ENCODE measurements at places on chromosomes 3 and 15.

DNA sequence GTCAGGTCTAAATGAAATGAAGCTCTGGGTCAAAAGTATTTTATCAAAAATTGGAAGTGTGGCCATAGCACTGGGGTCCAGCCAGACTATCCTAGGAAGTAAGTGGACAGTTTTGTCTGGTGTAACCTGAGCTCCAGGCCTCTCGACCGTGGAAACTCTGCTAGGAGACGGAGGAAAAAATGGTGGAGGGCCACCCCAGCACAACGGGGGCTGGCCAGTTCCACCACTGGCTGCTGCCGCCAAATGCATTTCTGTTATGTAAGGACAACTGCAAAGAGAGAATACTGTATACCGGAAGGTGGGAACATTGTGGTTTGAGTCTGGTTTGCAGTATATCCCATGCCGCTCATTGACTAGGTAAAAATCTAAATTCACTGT is 235.7 kb downstream of the GREM1 start:
- DNase-seq, result no peak

DNA sequence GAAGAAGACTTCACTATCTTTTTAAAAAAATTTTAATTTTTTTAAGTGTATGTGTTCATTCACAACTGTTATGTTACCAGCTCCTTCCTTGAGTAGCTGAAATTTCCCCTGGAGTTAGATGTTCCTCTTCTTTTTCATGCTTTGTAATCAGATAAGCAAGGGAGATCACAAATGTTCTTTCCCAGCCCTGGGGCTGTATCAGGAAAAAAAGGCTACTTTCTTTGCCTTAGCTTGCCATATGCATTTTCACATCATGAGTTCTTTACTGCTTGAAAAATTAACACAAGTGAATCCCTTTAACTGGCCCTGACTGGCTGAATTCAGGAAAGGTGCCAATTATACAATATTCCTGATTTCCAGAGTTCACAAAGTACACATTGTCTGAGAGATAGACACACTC is 353.2 kb upstream of the ATP11B start:
- no peak for DNase-seq

DNA sequence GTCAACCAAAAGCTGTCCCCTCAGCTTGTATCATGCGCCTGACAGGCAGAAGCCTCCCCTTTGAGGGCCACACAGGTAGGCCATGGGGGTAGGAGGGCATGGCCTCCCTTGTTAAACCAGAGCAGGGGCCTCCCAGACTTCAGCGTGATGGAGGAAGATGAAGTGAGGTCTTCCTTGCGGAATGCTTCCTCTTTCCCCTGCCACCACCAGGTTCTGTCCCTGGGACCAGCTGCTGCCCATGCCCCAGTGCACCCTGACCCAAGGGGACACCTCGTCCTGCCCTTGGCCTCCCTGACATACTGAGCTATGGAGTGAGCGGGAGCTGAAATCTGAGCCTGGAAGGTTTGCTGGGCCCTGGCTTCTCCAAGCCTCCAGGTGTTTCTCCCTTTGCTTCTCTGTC is 26.7 kb downstream of the SSUH2 start:
- DNase-seq, result no peak

DNA sequence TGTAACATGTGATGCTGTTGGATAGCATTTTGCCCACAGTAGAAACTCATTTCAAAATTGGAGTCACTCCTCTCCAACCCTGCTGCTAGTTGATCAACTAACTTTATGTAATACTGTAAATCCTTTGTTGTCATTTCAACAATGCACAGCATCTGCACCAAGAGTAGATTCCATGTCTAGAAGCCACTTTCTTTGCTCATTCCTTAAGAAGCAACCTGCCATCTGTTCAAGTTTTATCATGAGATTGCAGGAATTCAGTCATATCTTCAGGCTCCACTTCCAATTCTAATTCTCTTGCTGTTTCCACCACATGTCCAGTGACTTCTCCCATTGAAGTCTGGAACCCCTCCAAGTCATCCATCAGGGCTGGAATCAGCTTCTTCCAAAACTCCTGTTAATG is 42.9 kb downstream of the AKAP13 start:
- no peak for DNase-seq

DNA sequence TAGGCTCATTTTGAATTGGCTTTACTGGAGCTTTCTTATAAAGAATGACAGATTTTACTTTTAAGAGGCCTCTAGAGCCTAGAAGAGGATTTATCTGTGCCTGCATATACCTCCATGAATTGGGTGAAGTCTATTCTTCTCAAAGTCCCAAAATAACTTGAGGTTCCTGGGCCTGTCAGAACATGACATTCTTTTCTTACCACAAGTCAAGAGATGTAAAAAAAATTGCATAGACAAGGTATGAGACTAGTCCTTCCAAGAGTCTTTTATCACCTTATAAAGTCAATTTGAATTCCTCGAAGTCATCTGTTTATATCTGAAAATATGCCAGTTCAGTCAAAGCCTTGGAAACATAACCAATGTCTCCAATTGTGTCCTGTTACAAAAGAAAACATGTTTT is 17.2 kb upstream of the CD200 start:
- no peak for DNase-seq

DNA sequence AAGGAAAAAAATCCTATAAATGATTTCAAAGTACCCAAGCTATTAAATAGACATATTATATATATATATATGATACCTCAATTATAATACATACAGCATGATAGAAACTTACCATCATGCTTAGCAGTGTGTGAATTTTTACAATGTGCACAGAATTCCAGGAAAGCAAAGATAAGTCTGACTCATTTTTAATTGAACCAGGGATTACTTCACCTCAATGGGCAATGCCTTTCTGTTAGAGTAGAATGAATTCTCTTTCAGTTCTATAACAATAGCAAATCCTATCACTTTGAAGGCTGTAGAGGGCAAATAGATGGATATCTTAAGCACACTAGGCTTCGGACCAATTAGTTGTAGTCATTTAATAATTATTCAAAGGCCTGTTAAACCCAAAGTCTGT is 54.8 kb upstream of the P3H2 start:
- no peak for DNase-seq

- no peak for DNase-seq
Measured at GRCh38 chr15:22224241-22224671, 143.9 kb downstream of the OR4M2 start.

DNA sequence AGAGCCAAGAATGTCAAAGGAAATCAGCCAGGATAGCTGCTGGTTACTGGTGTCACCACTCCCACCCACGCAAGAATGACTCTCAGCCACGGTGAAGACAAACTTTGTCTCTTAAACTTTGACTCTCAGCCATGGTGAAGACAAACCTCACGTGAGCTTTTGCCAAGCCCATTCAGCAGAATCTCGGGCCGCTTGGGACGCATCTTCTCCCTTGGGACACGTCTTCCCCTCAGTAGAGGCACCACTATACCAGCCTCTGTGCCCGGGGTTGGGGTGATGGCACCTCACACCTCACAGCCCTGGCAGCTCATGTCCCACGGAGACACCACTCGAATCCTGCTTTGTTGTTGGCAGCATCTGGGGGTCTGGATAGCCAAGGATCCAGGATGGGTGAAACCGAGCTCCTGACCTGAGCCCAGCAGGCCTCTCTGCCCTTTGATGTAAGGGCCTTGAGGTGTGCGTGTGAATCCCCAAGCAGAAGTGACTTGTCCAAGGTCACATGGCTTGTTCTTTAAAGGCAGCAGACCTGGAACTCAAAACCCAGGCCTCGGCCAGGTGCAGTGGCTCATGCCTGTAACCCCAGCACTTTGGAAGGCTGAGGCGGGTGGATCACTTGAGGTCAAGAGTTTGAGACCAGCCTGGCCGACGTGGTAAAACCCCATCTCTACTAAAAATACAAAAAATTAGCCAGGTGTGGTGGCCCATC is 21.8 kb downstream of the RBPMS2 start:
- no peak for DNase-seq

DNA sequence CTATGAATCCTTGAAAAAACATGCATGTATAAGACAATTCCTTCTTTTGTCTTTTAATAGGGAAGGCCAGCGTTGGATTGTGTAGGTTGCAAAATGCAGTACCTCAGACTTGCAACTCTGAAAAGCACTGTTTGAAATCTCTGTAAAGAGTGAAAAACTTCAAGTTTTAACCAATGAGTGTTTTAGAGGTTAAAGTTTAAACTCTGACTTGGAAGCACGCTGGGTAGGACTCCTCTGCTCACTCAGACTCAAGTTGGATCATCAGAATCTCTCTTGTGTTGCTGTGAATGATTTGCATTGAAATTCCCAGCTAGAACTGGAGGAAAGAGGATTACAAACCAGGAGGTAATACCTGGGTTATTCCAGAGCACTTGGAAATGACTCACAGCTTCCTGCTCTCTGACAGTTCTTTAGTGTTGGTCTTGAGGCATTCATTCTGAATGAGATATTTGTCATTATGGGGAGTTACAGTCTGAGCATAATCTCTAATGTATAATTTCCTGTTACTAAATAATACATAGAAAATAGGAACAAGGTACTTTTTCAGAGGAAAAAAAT is 49.1 kb downstream of the PLS1 start:
- DNase-seq, result no peak

DNA sequence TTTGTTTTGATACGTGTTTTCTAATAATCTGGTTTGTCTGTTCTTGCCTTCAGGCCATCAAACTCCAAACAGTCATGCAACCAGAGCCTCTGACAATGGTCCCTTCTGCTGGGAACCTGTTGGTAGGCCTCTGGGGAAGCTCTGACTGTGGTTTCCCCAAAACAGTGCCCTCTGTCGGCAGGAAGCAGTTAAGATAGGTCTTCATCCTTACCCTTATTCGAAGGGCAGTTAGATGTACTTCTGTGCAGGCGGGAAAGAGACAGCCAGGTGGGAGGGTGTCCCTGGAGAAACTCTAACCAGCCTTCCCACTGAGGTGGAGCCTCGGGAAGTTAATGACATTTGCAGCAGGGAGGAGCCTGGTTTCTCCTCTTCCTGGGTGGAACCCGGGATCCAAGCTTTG is 81.6 kb upstream of the CHMP2B start:
- DNase-seq, result no peak

DNA sequence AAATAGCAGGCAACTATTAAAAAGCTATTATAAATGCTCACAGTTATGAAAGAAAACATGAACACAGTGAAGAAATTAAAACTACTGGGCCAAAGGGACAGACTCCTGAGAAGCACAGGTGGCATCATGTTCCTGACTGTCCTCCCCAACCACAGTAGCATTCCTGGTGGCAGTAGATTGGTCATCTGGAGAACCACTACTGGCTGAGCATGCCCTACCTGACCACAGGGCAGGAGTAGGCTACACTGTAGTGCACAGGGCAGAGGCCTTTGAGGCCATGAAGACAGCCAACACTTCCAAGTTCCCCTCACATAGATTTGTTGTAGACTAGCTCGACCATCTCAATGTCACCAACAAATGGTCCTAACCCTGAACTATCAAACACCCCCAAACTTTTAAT is 49.2 kb downstream of the NBEAL2 start:
- DNase-seq, result no peak

GRCh38 chr15:71701808-71702207 is 108.5 kb upstream of the NR2E3 start:
- no peak for DNase-seq

- no peak for DNase-seq
Measured at GRCh38 chr3:112817797-112818196, 28.9 kb downstream of the CD200R1L start.

DNA sequence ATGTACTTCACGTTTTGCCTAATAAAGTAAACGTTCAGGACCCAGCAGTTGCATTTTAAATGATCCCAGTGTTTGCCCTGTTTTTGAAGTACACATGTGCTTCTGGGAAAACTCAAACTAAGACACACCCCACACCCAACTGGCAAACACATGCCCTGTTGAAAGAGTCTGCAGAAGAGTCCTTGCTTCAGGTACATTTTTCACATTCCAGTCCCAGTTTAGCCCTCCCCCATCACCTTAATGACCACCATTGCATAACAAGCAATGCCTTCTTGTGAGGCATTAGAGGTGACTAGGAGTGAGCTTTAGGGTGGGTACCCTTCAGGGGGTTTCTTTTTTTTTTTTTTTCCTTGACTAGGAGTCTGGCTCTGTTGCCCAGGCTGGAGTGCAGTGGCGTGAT is 322.3 kb downstream of the CNTN4 start:
- no peak for DNase-seq

- DNase-seq, result no peak
Measured at GRCh38 chr3:32977861-32978260, 26.4 kb downstream of the CCR4 start.

GRCh38 chr15:48603123-48603500 is 42.4 kb downstream of the FBN1 start:
- no peak for DNase-seq

GRCh38 chr3:191087391-191087790 is 111.7 kb upstream of the OSTN start:
- no peak for DNase-seq

- DNase-seq, result no peak
Measured at GRCh38 chr3:141093971-141094684, 43.0 kb downstream of the SPSB4 start.

DNA sequence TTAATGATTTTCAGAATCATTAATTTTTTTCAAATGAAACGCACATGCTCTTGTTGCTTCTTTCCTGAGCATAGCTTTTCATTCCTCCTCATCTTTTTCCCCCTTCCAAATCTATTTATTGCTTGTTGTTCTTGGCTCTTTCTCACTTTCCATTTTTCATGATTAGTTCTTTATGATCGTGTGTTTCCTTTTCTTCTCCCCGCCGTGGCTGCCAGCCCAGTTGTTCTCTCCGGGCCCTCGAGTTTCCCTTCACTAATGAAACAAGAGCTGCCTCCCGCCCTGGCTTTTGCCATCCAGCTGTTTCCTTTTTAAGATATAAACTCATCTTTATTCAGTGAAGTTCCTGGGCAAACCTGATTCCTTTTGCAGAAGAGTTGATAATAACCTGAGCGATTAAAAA is 170.2 kb upstream of the NR2F2 start:
- DNase-seq, result no peak

DNA sequence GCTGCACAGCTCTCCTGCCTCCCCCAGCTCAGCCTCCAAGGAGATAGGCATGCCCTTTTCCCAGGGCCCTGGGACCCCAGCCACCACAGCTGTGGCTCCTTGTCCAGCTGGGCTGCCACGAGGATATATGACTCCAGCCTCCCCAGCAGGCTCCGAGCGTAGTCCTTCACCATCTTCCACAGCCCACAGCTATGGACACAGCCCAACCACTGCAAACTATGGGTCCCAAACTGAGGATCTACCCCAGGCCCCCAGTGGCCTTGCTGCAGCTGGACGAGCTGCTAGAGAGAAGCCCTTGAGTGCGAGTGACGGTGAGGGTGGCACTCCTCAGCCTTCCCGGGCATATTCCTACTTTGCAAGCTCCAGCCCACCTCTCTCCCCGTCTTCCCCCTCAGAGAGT is 20.5 kb upstream of the APEH start:
- DNase-seq, result no peak

- DNase-seq, result no peak
Measured at GRCh38 chr3:129746629-129747028, 140.2 kb upstream of the PLXND1 start.

DNA sequence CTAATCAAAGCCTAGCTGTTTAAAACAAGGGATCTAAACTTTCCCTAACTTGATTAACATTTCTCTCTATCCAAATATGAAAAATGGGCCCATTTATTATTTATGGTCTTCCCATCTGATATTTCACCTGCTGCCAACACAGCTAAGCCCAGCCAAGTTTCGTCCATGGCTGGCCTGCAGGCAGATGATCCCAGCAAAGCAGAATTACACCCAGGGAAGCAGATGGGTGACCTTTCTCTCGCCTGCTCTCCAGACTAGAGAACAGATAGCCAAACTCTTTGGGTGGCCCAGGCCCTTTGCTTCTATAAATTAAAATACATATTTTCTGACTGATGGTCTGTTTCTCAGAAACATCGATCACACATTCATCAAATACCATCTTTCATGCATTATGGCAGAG is 1038.8 kb downstream of the AGBL1 start:
- no peak for DNase-seq

- DNase-seq, result peak; percentile 52
Measured at GRCh38 chr3:72628065-72628464, 220.2 kb downstream of the SHQ1 start.

Measured in ecto neural progenitor cell (in vitro differentiated cells).